Stimulated activated CD4-positive, alpha-beta T cell treated with anti-CD3 and anti-CD28 coated beads, Interleukin-1b, Interleukin-23, amount 100 ng/mL, for 1 hour (primary cell): ENCODE measurements at places on chromosomes 11 and 22.

DNA sequence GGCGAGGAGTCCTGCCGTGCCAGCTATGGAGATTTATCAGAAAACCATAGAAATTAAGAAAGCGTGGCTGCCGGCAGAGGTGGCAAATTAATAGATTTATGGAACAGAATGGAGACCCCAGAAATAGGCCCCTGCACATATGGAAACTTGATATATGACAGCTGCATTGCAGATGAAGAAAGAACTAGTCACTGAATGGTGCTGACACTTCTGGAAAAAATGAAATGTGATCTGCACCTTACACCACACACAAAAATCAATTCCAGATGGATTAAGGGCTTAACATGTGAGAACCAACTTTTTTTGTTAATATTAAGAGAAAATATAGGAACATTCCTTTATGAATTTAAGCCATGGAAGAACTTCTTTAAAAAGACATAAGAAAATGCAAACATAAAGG, 40.3 kb upstream of the TSKU start:
- DNase-seq = no peak

DNA sequence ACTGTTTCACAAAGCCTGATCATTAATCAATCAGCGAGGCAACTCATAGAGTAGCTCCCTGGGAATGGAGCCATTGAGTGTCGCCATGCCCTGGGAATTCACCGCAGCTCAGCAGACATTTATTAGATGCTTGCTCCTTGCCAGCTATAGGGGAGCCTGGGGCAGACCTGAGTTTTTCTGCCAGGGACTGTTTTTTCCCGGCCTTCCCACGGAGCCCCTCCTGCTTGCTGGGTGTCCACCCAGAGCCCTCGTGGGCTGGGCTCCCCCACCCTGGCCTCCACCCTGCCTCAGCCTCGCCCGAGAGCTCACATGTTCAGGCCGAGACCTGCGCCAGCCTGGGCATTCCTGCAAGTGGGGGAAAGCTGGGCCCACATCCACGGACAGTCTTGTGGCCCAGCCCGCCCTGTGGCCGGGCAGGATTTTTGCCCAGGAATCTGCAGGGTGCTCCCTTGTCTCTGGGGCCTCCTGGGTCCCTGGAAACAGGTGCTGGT, 64.9 kb downstream of the SMIM38 start:
- no peak for DNase-seq

DNA sequence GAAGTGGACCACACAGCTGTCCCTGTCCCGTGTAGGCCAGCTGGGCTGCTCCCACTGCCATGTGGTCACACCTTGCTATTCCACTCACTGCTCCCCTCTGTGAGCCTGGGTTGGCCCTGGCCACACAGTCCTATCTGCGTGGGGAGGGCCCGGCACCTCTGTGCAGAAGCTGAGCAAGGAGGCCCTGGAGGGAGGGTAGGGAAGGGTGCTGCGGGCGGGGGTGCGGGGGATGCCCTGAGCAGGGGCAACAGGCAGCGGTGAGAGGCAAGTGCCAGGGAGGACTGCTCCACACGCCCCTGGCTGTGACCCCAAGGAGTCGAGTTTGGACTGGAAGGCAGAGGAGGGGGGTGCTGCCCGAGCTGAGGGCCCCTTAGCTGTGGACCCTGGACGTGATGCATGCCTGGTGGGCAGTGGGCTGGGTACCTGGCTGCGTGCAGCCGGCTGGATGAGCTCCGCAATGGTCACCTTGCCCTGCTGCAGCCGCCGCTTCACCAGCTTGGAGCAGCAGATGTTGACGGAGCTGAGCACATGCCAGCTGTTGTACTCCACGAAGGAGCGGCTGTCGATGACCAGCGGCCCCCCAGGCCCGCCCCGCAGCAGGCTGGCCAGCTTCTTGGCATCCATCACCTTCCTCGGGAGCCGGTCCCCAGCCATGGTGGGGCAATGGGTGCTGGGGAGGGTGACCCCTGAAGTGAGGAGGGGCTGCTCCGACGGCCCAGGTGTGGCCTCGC, 6.7 kb downstream of the DUSP8 start:
- DNase-seq = no peak

GRCh38 chr11:65850217-65851082, 7.5 kb downstream of the CFL1 start:
- DNase-seq = no peak

DNA sequence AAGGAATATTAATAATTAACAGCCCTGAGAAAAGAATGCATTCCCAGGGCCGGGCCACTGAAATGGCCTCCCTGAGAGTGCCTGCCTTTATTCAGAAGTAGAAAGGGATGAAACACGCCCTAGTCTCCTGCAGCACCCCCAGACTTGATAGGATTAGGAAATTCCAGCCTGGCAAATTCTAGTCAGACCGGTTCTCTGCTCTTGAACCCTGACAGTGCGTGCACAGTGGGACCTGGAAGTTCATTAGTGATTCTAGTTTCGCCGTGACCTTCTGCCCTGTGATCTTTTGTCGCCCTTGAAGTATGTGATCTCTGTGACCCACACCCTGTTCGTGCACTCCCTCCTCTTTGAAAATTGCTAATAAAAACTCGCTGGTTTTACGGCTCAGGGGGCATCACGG, 2.1 kb upstream of the GSTP1 start:
- DNase-seq = no peak

GRCh38 chr11:22681281-22681812, 14.9 kb downstream of the GAS2 start:
- no peak for DNase-seq

DNA sequence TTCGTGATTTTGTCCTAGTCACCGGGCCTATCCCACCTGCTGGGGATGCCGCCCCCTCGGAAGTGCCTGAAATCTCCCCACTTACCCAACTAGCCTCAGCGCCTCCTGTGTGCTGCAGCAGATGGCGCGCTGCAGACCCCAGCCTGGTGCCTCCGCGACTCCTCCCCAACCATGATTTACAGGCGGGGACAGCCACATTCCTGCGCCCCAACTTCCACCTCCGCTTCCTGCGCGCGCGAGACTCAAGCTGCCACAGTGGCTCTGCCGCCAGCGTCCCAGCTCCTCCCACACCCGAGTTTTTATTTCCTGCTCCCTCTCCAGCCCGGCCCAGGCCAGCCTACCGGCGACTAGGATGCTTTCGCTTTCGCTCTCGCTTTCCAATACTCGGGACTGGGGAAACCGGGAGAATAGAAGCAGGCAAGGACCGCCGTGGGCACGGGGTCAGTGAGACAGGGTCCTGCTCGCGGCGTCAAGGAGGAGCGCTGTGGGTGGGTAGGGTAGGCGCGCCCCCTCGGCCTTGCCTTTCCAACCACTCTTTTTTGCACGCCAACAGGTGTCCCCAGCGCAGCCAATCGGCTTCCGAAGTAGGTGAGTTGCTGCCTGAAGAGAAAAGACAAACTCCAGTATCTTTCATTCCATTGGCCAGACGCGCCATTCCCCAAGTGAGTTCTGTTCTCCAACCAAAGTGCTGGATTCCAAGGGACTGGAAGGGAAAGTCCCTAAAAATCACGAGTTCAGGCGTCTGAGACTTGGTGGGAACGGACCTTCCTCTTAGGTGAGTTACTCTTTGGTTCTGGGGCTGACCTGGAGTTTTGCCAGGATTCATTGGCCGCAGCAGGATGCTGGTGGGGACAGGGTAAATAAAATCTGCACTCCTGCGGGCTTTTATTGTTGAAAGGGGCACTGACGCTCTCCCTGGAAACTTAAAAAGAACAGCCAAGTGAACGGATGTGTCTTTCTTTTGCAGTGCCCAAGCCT, at the start of gene FAM111A:
TSS of gene FAM111A (plus strand) at position 327 of the 978 bp plus-strand sequence. CDS start 6,017 bp downstream, outside the sequence.
- DNase-seq = peak; percentile 45

DNA sequence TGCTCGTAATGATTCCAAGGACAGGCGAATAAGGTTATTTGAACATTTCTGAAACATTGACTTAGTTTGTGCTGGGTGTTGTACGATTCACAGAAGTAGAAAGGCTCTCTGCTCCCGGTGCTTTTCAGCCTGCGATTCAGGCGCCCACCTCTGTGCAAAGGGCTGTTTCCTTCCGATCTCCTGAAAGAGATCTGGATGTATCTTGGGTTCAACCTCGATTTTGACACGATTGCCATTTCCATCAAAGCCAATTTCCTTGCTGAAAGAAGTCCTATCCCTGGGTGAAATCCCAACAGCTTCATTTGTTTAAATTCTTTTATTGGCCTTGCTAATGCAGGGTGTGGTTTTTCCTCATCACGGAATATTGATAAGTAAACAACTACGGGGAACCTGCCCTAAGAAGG, 1.1 kb upstream of the ZC3H12C start:
- DNase-seq = no peak

DNA sequence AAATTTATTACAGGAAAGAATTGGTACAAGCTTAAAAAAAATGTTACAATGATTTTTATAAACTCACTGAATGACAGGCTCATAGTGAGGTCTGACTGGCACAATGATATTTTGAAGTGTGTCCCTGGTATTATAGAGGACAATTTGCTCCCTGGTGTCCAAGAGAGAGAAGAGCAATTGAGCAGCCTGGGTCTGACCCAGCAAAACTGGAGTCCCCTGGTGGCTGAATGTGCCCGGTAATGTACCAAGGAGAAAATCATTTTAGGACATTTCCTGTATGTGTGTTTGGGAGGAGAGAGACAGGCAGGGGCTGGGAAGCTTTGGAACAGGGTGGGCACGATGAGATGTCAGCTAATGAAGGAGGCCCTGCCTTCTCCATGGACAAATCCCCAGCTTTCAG, 125.3 kb downstream of the APOL5 start:
- DNase-seq = no peak

GRCh38 chr11:9132203-9132878, 40.9 kb upstream of the SCUBE2 start:
- no peak for DNase-seq

DNA sequence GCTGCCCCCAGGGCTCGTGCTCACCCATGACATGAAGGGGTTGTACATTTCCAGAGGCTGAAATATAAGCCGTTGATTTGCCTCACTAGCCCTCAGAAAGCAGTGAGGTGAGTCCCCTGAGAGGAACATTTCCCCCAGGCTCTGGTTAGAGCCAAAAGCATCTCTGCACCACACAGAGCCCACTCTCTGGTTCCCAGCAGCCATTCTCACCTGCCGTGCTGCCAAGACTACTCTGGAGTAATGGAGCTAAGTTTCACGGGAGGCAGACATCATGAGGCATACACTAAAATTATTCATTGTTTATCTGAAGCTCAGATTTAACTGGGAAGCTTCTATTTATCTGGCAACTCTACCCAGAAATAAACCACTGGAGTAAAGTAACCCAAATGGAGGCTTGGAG, 40.8 kb downstream of the CACNA1I start:
- DNase-seq = no peak

- DNase-seq = no peak
Measured at GRCh38 chr22:36522662-36523061, 6.3 kb downstream of the EIF3D start.
